ENCODE measurements at places on chromosomes 13 and 19.

DNA sequence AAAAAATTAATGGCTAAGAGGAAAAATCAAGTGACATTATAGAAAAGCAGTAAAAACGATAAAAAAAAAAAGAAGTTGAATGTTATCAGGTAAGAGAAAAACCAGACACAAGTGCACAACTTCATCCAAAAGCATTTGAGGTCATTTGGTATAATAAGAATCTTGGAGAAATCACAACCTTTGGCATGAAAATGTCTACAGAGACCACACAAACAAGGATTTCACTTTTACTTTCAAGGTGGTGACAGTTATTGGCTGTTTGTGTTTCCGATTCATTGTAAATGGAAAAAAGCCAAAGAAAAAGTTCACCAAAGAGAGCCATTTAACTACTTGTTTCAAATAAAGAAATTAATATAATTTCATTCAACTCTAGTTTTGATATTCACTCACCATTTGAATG, 1193.5 kb downstream of the PCDH9 start:
- no peak for DNase-seq

DNA sequence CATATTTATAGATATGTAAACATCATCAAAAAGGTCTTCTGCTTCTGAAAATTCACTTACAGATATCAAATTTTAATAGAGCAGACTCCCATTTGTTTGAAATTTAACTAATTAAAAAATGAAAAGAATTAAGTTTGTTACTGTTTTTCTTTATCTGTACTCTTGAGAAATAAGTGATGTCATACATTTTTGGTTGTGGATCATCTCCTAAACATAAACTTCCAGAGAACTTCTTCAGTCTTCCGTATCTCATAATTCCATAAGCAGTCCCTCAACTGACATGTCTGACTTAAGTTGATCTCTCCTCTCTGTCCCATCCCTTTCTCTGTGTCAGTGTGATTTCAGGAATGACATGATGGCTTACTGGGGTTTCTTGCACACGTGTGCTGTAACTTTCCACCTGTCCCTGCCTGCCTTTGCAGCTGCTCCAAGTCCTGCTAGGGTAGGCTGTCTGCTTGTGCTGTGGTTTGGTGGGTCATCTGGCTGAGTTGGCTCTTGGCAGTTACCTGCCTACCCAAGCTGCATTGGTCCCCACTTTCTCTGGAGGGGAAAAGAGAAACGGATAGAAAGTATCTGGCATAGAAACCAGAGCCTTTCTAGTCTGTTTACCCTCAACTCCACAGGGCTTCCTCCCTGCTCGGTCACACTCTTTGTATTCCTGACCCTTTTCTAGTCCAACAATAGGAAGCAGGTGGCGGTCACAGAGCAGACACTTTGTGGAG, 127.1 kb downstream of the GGACT start:
- no peak for DNase-seq

GRCh38 chr19:52716522-52716921, 18.3 kb downstream of the ZNF611 start:
- no peak for DNase-seq

- no peak for DNase-seq
Observed at GRCh38 chr13:95955719-95956118, 97.5 kb downstream of the UGGT2 start.

GRCh38 chr13:51997641-51998330, 13.5 kb downstream of the ATP7B start:
- DNase-seq: no peak

GRCh38 chr19:34300962-34301361, 46.6 kb downstream of the GARRE1 start:
- DNase-seq: no peak

DNA sequence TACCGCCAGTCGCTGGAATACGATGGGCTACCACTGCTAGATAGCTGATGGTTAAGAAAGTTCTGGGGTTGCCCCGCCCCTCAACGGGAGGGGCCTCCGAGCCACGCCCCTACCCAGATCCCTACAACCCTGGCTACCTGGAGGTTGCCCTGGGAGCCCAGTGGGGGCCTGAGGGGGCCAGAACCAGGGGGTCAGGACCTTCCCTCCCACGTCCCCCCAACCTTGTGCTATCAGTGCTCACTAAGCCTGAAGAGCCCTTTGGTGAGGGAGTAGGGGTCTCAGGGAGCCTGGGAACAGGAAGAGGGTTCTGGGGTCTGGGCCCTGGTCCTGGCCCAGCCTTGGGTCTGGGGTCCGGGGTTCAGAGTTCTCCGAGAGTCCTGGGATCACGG, 8.9 kb downstream of the OCEL1 start:
- DNase-seq: peak; percentile 65
